ENCODE measurements at places on chromosomes 7 and 10.

DNA sequence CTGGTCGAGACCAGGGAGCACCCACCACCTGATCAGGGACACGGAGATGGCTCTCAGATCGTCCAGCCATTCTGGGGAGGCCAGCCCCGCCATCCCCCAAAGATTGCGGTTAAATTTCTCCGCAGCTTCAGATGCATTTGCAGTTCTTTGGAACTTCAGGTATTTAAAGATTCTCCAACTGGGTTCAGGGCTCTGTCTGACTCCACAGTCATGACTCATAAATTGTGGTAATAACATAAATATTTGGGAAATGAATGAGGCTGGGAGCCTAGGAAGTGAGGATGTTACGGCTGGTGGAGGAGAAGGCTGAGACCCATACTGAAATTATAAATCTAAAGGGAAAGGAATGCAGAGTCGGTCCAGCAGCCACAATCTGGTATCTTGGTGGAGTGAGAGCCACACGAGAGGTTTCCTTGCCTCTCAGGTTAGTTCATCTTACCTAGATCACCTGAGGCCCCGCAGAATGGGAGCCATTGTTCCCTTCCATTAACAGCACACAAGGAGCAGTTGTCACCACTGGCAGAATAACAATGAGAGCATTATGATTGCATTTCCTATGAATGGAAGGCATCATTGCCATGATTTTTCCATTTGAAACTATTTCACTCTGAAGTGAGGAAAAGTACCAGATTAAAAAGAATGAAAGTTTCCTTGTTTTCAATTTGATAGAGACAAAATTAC lies 26.7 kb upstream of the DNAJB6 start:
- DNase-seq: no peak

- no peak for DNase-seq
Observed at GRCh38 chr7:6071406-6071805, 40.2 kb downstream of the ANKRD61 start.

- no peak for DNase-seq
Observed at GRCh38 chr7:41046221-41046761, 656.6 kb downstream of the INHBA start.

GRCh38 chr7:38681882-38682281 lies 50.7 kb upstream of the AMPH start:
- no peak for DNase-seq

DNA sequence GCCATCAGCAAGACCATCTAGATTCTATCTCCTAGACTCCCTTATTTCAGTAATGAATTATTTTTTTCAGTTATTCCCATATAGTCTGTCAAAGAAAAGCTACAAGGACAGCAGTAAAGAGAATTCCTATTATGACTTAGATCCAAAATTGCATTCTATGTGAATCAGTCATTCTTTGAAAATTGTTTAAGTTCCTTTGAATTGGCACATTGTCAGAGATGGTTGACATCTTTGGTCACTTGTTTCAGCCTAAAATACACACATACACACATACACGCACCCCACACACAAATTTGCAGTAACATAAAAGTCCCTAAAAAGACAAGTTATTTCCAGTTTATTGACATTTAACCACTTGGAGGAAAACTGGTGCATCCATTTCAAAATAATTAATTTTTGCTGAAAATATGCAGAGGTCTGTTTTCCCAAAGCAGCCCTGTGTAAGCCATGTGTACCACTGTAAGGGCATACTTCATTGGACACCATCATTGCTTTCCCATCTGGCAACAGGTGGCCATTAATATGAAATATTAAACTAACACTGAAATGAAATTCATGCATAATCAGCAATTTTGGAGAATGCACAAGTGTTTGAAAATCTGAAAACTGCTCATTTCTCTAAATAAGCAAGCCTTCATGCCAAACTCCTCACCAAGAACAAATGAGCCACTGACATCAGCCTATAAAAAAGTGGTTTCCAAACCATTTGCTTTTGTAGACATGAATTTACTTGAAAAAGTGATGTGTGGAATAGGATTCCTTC lies 121.7 kb upstream of the COL1A2 start:
- DNase-seq: no peak

DNA sequence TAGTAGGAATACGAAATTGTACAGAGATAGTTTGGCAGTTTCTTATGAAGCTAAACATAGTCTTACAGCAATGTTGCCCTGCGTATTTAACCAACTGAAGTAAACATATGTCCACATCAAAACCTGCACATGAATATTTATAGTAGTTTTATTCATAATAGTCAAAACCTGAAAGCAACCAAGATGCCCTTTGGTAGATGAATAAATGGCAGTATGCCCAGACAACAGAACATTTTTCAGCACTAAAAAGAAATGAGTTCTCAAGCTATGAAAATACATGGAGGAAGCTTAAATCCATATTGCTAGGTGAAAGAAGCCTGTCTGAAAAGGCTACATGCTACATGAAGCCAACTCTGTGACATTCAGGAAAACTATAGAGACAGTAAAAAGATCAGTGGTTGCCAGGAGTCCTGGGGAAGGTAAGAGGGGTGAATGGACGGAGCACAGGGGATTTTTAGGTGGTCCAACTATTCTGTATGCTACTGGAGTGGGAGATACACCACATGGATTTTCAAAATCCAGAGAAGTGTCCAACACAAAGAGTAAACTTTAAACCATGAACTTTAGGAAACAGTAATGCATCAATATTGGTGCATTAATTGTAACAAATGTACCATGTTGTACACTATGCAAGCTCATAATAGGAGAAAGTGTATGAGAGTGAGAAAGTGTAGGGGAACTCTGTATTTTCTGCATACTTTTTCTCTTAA lies 17.6 kb downstream of the GPRIN2 start:
- no peak for DNase-seq

DNA sequence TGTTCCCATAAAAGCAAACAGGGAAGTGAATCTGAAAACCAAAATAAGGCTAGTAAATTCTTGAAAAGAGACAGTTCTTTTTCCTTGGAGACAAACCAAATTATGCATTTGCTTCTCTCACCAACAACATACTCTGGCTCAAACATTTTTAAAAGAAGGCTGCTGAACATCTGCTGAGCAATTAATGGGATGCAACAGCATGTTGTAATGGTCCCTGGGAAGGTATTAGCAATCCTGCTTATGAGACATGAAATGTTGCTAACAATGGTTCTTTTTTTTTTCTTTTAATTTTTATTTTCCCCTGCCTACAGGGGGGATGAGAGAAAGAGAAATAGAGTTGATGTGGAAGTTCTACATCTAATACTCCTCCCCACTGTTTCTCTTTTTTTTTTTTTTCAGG lies 572.1 kb downstream of the SORCS1 start:
- DNase-seq: no peak

DNA sequence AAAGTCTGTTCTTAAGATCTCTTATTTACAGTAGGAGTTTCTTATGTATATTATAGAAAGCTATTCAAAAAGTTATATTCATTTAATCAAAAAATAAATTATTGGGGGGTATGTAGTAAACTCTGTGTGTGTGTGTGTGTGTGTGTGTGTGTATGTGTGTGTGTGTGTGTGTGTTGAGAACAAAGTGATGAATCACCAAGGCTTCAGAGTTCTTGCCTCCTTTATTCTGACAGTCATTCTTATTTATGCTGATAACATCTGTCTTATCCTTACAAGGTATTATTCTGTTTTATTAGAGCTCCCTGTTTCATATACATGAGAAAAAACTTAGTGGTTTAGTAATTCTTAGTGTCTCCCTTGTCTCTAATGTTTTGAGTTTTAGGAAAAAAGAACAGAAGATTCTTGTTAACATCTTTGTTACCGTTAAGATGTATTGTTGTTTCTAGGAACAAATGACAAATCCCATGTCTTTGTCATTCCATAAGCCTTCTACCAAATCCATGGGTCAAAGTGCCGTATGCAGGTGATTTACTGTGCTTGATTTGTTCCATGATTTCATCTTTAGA lies 424.0 kb downstream of the EXOC4 start:
- no peak for DNase-seq

GRCh38 chr7:158274404-158274811 lies 313.2 kb downstream of the PTPRN2 start:
- no peak for DNase-seq

GRCh38 chr7:120793213-120793936 lies 64.6 kb downstream of the TSPAN12 start:
- no peak for DNase-seq

- DNase-seq: no peak
Observed at GRCh38 chr7:101241015-101241363, 3.4 kb upstream of the CLDN15 start.

GRCh38 chr7:12373580-12374263 lies 29.9 kb downstream of the VWDE start:
- no peak for DNase-seq

DNA sequence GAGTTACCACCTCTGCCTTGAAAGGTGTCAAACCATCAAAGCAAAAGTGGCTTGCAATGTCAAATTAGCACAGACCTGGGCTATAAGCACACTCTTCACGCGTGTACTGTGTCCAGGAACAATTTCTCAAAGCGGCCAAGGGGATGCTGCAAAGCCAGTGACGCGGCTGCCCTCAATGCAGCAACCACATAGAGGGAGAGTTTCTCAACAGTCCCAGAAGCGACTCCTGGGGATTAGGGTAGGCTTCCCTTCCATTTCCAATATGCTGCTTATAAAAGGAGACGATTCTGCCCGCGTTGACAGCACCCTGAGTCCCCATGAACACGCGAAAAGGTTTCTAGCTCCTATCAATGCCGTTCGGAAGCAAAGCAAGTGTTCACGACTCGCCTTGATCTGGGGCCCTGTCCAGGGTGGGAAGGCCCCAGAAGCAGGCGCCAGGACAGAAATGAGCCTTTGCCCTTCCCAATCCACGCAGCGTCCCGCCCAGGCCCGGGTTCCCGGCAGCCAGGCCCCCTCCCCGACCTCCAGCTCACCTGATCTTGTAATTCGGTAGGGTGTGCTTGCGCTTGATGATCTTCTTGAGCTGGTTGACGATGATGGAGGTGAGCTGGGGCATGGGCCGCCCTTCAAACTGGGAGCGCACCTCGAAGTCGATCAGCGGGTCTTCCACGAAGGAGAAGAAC lies 1.3 kb downstream of the PDZD8 start:
- DNase-seq: no peak

DNA sequence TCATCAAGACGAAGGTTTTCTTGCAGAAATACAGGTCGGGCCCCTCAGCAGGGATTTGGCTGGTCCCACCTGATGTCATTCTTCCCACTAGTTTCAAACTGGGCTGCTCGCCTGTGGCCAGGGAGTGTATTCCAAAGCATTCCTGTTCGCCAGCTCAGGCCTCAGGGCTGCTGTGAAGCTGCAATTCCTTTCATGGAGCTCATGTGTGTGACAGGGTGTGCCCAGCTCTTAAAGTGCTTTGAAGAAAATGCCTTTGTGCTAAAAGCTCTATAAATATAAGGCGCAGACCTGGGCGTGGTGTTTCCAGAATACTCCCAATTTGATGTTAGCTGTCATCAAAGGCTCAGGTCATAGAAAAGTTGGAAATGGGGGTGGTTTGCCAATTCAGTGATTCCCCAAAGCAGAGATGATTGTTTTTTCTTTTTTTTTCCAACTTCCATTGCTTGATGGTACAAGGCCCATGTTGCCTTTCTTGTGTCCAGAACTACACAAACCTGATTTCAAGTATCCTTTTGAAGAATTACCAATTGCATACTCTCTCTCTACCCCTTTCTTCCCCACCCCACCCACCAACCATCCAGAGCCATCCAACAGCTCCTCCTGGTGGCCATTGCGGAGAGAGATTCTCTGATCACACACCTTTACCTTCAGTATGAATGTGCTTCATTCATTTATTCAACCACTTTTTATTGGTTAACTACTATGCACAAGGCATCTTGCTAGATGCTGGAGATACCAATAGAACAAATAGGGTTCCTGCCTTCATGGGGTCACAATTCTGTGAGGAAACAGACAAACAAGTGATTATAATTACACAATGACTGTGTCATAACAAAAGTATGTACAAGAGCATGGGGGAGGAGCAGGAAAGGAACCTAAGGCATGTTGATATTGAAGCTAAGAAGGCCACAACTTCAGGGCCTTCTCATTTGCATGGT lies 297.3 kb upstream of the LYZL1 start:
- DNase-seq: no peak

DNA sequence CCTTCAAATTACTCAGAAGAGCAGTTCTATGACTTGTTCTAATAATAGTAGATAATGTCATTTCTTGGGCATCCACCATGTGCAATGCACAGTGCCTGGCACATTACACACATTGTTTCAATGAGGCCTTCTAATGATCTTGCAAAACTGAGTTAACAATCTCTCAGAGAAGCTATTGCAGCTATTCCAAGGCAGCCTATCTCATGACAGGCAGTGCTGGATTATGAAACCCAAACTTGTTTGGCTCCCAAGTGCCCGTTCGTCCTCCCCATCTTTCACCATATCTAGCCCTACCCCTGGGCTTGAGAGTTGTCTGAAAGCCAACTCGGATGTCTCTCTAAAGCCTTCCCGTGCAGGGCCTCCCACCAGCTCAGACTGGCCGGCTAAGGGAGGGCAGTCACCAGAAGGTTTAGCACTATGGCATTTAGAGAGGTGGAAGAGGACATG lies 405.1 kb downstream of the PLXNA4 start:
- DNase-seq: no peak

DNA sequence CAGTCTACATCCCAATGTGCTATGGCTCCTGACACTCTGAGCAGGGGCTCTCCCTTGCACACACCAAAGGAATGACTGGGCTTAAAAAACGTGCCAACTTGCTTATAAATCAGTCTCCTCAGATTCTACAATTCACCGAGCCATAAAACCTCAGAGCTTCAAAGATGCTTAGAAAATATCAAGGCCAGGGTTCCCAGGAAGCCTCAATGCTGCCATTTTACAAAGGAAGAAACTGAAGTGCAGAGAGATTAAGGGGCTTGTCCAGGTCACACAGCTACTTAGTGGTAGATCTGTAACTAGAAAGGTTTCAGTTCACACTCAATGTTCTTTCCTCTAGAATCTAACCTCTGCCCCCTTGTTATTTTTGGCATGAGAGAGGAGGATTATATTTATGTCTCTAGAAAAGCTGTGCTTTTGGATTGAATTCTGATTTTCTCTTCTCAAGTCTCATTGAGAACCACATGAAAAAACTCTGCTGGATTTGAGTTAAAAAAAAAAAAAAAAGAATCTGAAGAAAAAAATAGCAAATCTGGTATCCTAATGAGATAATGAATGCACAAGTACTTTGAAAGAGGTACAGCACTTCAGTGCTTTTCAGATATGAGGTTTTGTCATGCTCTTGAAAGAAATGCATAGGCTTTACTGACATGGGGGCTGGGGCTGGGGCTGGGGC lies 22.3 kb upstream of the TSPAN33 start:
- no peak for DNase-seq

Data from activated CD4-positive, CD25-positive, alpha-beta regulatory T cell (primary cell).